ENCODE measurements at places on chromosomes 2 and 18.

- peaks cover 48% of the 10 kb centered on the region for H3K27me3 ChIP-seq
- no peak overlapping the region for H3K27ac ChIP-seq
- H3K4me3 ChIP-seq = no peak overlapping the region
- DNase-seq = no peak
- no peaks in the 10 kb centered on the region for H3K36me3 ChIP-seq
- H3K4me1 ChIP-seq = peaks cover 6% of the 10 kb centered on the region
These were observed 208.4 kb upstream of the SMAD2 start for GRCh38 chr18:48138660-48139430.

DNA sequence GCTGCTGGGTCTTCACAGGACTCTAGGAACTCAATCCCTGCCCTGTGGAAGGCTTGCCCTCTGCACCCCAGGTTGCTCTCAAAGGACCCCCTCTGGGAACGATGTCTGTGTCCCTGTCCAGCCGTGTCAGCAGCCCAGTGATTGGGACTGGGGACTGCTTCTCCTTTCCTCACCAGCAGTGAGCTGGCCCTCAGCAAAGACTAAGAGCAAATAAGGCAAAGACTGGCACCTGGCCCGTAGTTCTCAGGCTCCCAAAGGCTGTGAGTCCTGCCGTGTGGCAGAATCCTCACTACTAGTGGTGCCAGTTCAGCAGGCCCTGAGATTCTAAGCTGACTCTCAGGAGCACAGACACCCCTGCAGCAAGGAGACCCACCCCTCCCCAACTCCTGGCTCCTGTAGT, 47.8 kb downstream of the TMEM163 start:
- peaks cover 62% of the 10 kb centered on the region for H3K4me1 ChIP-seq
- peak overlapping the region; percentile 75 for H3K27ac ChIP-seq
- DNase-seq = no peak
- H3K27me3 ChIP-seq = peaks cover 33% of the 10 kb centered on the region
- peaks cover 2% of the 10 kb centered on the region for H3K36me3 ChIP-seq
- no peak overlapping the region for H3K4me3 ChIP-seq

- peaks cover 37% of the 10 kb centered on the region for H3K36me3 ChIP-seq
- no peaks in the 10 kb centered on the region for H3K27me3 ChIP-seq
- peak overlapping the region; percentile 97 for H3K4me3 ChIP-seq
- H3K4me1 ChIP-seq = peaks cover 57% of the 10 kb centered on the region
- DNase-seq = peak; percentile 29
These were observed 643 bp downstream of the RMC1 start for GRCh38 chr18:23503963-23504344.

- no peak overlapping the region for H3K27ac ChIP-seq
- H3K4me3 ChIP-seq = peak overlapping the region; percentile 9
- peaks cover 67% of the 10 kb centered on the region for H3K27me3 ChIP-seq
- peaks cover 22% of the 10 kb centered on the region for H3K4me1 ChIP-seq
- DNase-seq = no peak
These were observed 13.5 kb downstream of the SIX3 start for GRCh38 chr2:44954889-44955592.

- no peaks in the 10 kb centered on the region for H3K36me3 ChIP-seq
- H3K27ac ChIP-seq = no peak overlapping the region
- no peaks in the 10 kb centered on the region for H3K27me3 ChIP-seq
- peaks cover 6% of the 10 kb centered on the region for H3K4me1 ChIP-seq
- no peak overlapping the region for H3K4me3 ChIP-seq
- DNase-seq = no peak
These were observed 37.0 kb downstream of the MRPL30 start for GRCh38 chr2:99217929-99218501.

Measured in activated CD8-positive, alpha-beta T cell treated with anti-CD3 and anti-CD28 coated beads, Interleukin-2, amount 10 ng/mL, durations not matched to agents 7 days and 5 days (primary cell).